ENCODE measurements at places on chromosomes 11 and 22.

- no peak for DNase-seq
These were observed 98.3 kb upstream of the FGF3 start for GRCh38 chr11:69917529-69917928.

DNA sequence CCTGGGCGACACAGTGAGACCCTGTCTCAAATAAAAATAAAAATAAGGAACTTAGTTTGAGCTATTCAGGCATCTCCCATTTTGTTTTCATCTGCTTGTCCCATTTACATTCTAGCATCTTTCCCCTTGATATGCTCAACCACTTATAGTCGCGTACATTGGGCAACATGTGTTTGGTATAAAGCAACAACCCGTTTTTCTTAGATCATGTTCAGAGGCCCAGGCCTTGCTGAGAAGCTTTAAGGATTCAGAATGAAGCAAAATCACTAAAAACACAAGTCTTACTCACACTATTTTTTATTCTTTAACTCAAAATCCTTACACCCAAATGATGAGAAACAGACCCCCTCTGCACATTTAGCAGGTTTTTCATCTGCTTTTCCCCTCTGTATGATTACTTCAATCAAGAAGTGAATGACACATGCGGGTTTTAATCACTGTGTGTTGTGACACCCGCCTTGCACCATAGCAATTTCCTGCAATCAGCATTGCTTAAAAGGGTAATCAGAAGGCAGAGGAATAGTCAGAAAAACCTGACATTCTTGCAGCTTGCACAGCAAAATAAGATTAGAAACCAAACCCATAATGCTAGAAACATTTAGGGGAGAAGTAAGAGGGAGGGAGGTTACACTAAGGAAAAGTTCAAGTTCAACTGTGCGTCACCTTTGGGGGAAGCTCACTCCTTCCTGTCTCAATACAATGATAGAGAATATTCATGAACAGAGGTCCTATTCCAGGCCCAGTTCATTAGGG is 25.9 kb downstream of the ALG9 start:
- DNase-seq = no peak

GRCh38 chr11:101305496-101305895 is 175.9 kb upstream of the PGR start:
- no peak for DNase-seq

DNA sequence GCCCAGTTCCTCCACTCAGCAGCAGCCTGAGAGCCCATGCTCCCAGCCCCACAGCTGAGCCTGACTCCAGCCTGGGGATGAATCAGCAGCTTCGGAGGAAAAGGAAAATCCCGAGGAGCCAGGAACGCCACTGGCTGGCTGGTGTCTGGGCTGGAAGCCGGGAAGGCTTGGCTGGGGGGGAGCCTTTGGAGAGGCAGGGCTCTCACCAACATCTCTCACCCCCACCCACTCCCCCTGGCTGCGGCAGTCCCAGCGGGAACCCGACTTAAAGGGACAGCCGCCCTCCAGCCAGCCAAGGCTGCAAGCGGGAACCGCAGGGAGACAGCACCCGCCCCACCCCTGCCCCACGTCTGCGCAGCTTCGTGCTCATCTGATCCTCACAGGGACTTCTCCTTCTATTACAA is 28.4 kb downstream of the KIAA0930 start:
- DNase-seq = no peak

DNA sequence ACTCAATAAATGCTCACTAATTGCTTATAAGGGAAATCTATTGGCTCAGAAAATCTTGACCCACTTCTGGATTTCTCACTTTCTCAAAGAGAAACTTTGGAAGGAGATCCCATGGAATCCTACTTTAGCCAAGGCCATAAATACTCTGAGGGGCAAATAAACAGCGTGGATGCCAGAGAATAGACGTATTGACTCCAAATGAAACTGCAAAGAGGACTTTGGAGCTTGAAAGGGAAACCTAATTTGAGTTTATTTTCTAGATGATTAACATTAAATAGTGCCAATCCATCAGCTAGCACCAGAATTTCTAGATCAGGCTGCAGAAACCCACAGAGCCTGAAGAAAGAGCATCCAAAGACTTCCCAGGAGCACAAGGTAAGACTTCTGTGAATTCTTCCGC is at the start of gene MS4A18:
Gene MS4A18 (plus strand): TSS at position 301 of the 400 bp plus-strand sequence.
- no peak for DNase-seq

- DNase-seq = peak; percentile 63
These were observed 2.9 kb upstream of the SLC6A5 start for GRCh38 chr11:20596205-20597153.

DNA sequence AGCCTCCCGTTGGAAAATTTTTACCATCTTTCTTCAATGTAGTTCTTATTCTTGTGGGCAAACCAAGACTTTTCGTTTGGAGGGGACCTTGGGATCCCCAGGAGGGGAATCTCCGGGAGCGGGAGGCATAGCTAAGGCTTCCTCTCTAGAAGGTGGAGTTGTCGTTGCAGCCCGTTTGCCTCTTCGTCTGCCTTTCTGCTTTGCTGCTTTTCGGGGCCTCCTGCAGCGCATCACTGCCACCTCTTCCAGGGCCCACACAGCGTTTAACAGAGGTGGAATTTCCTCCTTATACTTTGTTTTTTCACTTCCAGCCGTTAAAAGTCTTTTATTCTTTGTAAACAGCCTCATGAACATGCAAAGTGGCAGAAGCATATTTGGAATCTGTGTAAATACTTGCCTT is 3.5 kb upstream of the IFITM3 start:
- DNase-seq = no peak

GRCh38 chr11:108985945-108986279 is 321.0 kb downstream of the DDX10 start:
- DNase-seq = no peak

DNA sequence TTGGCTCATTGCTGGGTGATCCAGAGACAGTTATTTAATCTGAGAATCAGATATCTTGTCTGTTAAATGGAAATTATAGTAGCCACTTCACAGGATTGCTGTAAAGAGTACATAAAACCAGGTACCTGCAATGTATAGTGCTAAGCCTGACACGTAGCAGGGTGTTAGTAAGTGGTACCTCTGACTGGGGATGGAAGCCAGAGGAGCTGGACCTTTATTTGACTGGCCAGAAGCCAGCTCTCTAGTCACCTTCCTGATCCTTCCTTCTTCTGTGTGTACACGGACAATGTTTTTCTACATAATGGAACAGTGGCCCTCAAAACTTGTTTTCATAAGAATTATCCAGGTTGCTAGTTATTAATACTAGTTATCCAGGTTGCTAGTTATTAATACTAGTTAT is 25.5 kb upstream of the EHF start:
- DNase-seq = no peak

DNA sequence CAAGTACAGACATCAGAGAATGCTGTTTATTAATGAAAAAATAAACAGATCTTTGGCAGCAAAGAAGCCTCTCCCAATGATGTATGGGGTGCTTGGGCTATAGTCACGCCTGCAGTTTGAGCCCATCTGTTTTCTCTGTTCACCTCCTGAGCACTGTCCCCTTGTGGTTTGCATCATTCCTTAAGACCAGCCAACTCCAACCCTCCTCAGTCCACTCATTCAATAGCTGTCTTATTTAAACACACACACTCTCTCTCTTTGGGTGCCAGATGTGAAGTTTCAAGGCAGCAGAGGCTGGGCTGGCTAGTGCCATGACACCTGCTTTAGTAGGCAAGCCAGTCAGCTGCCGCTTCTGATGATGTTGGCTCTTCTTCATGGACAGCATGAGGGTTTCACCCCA is 58.1 kb downstream of the POLD3 start:
- no peak for DNase-seq

GRCh38 chr11:62724171-62724570 is 3.1 kb downstream of the HNRNPUL2 start:
- no peak for DNase-seq

- DNase-seq = no peak
These were observed 20.4 kb downstream of the OR56B4 start for GRCh38 chr11:6127881-6128280.

Measured in hematopoietic multipotent progenitor cell treated with erythropoietin and hydrocortisone succinate and interleukin-3 and kit ligand, for 15 days (in vitro differentiated cells).